ENCODE measurements at places on chromosomes 3 and 15. TPM values are rescaled to one million over a fixed set of nuclear protein-coding genes. Genes with fewer than 3 reads are reported as not detected.

MST1R gene
- total RNA-seq, result 0.14 TPM

TICRR gene
- 0.28 TPM for total RNA-seq

SLC6A20 gene
- total RNA-seq, result not detected

PDHB gene
- 78.6 TPM for total RNA-seq

TLR9 gene
- total RNA-seq, result under 0.01 TPM

BNC1 gene
- 7.3 TPM for total RNA-seq

CFAP44 gene
- total RNA-seq, result 3.8 TPM

SOX2 gene
- total RNA-seq, result not detected

NRG4 gene
- total RNA-seq, result not detected

CHRM5 gene
- total RNA-seq, result under 0.01 TPM

CYP11A1 gene
- 1.1 TPM for total RNA-seq

ANKRD34C gene
- total RNA-seq, result not detected

LIPC gene
- 1.3 TPM for total RNA-seq

Measured in smooth muscle cell of bladder (primary cell).